Endodermal cell (in vitro differentiated cells): ENCODE measurements at places on chromosomes 16 and 17. TPM values are rescaled to one million over a fixed set of nuclear protein-coding genes. Genes with fewer than 3 reads are reported as not detected.

Gene MMP28
- total RNA-seq: not detected in 3 replicates

Gene RPS2
- total RNA-seq: 3,064 to 3,241 TPM (median 3,096 TPM) in 3 replicates

Gene MTMR4
- total RNA-seq: 25.7 to 42.1 TPM (median 39.4 TPM) in 3 replicates

Gene CCDC78
- 8.1 and 8.5 TPM in 2 replicates for total RNA-seq

- DNase-seq: no peak
Measured at GRCh38 chr17:51289696-51290111, 29.4 kb downstream of the UTP18 start.

- DNase-seq: peak; percentile 60
Measured at GRCh38 chr17:16488186-16488967, 3.6 kb downstream of the LRRC75A start.

GRCh38 chr16:82748026-82748425, 121.3 kb downstream of the CDH13 start:
- no peak for DNase-seq

DNA sequence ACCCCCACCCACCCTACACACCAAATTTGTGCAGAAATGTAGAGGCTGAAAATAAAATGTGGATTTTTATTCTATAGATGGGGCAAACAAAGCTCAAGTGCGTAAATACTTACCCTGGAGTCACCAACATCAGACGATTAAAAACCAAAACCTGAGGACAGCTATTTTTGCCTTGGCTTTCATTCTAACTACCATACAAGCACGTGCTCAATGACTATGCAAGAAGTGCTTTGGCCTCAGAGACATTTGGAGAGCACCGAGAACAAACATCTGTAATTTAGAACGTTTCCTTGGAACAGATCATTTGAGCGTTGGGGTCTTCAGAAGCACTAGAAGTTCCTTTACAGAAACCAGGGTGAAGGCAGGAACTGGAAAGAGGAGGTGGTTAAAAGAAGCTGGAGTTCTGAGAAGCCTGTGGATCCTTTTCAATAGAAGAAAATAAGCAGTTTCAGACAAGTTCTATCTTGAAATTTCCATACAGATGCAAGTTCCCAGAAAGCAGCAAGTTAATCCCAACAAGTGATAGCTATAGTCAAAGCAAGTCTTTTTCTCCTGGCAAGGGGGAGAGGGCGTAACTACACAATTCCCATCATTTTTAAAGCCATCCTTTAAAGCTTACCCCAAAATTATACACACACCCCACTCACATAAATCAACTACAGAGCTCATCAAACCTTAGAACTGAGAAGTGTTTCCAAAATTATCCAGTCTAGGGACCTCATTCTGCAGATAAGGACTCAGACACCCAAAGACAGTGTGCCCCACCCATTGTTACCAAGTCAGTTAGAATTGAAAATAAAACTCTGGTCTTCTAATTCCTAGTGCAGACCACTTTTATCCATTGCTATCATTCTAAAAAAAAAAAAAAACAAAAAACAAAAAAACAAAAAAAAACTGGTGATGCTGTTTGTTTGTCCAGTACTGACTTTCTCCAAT, 29.6 kb upstream of the CDRT4 start:
- DNase-seq: no peak

DNA sequence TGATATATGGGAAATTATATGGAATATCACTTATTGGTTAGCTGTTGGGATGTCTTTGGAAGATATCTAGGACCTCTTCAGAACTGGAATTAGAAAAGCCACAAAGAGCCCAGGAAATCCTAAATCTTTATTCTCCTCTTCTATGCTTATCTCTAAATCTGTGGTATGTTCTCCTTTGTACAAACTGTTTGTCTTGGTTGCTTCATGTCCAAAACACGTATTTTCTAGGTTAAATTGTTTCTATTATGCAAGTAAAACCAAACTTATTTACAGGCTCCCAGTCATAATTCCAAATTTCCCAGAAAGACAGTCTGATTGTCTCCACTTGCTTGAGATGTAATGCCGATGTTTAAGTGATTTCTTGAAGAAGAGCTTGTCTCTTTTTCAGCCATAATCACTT, 650.9 kb downstream of the CDH11 start:
- DNase-seq: no peak

DNA sequence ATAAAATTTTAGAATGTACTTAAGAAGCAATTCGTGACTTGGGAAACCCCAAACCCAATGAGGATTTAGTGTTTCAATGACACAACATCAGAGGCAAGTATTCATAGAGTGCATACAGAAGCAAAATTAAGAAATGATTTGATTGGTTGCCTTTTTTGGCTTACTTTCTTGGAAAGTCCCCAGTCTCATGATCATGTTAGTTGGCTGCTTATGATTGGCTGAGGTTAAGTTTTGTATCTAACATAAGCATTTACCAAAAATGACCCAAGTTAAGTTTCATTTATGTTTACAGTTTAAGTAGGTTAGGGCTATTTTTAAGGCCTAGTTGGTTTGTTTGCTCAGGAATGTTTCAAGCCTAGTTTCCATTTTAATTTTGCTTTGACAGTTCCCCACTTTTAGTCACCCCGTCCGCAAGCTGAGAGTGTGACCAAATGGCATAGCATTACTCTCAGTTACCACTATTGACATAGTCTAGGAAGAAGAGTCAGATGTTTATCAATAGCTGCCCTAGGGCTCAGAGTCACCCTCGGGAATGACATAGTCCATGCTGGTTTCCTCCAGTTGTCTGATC, 36.2 kb downstream of the DGKE start:
- no peak for DNase-seq

- peak; percentile 26 for DNase-seq
Measured at GRCh38 chr16:85348911-85349334, 236.7 kb upstream of the CIBAR2 start.

DNA sequence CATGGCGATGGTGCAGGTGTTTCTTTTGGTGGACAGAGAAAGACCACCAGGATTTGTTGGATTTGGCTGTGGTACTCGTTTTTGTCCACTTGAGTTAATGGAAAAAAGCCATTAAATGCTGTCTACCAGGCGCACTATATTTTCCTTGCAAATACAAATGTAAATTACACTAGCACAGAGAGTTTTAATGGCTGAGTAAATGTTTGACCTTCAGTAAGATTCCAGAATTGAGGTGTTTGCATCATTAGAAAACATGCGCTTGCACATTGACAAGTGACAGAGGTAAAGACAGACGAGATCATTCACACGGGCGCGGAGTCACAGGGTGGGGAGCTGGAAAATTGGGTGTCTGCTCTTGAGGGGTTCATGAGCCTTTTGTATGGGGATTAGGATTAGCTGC, 53.5 kb upstream of the AKTIP start:
- DNase-seq: no peak

GRCh38 chr16:26913851-26914250, 152.9 kb upstream of the C16orf82 start:
- no peak for DNase-seq

- no peak for DNase-seq
Measured at GRCh38 chr16:24986512-24987303, 28.5 kb downstream of the ARHGAP17 start.

DNA sequence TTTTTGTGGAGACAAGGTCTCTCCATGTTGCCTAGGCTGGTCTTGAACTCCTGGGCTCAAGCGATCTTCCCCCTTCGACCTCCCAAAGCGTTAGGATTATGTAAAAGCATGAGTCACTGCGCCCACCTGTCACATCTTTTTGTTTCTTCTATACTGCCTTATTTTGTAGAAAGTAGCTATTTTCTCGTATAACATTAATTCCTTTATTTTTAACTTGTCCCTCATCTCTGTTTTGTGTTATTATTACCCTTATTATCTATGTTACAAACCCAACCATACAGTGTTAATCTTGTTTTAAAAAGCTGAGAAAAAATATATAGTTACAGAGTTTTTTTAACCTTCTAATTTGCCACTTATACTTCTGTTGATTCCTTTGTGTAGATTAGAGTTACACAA, 1.4 kb upstream of the TXNDC11 start:
- DNase-seq: no peak

DNA sequence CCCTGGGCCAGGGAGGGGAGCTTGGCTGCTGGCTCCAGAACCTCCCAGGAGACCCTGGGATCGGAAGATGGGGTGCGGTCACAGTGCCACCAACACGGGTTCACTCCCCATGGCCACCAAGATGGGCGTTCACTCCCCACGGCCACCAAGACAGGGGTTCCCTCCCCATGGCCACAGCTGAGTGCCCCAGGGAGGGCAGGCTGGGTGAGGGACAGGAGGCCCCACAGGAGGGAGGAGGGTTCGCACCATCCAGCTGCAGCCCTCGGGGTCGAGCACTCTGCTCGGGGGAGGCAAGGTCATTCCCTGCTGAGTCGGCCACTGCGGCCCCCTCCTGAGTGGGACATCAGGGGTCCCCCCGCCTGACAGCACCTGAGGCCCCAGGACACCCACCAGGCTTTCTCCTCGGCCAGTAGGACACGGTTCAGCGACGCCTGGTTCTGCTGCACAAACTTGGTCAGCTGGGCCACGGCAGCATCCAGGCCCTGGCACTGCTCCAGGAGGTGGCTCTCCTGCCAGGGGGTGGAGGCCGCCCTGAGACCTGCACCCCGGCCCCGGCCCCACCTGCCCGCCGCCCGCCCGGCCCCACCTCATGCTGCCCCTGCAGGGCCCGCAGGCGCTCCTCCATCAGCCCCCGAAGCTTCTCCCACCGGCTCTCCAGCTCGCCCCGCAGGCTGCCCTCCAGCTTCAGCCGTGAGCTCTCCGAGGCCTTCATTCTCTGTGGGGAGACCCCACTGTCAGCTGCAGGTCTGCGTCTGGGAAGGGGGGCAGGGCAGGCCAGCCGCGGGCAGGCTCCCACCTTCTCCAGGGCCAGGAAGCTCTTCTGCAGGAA, 5.9 kb downstream of the CCDC154 start:
- no peak for DNase-seq

GRCh38 chr17:4249452-4250029, 14.2 kb downstream of the ANKFY1 start:
- peak; percentile 60 for DNase-seq

- DNase-seq: peak; percentile 74
Measured at GRCh38 chr17:34567691-34568465, 11.5 kb upstream of the TMEM132E start.
